ENCODE measurements at places on chromosomes 2 and 18. TPM values are rescaled to one million over a fixed set of nuclear protein-coding genes. Genes with fewer than 3 reads are reported as not detected.
A peak's percentile ranks its signal among the peaks of the same experiment; 100 is the strongest.

The CCDC141 gene
- polyA plus RNA-seq: 0.02 TPM

The TMEM185B gene
- 24.8 TPM for polyA plus RNA-seq

The LNPK gene
- polyA plus RNA-seq: 5.0 TPM

The CD302 gene
- polyA plus RNA-seq: 5.1 TPM

The GNAL gene
- 0.08 TPM for polyA plus RNA-seq

GRCh38 chr2:12700989-12701388, 15.7 kb upstream of the TRIB2 start:
- no peak for DNase-seq

- DNase-seq: no peak
Observed at GRCh38 chr18:61935362-61935761, 42.6 kb upstream of the RNF152 start.

DNA sequence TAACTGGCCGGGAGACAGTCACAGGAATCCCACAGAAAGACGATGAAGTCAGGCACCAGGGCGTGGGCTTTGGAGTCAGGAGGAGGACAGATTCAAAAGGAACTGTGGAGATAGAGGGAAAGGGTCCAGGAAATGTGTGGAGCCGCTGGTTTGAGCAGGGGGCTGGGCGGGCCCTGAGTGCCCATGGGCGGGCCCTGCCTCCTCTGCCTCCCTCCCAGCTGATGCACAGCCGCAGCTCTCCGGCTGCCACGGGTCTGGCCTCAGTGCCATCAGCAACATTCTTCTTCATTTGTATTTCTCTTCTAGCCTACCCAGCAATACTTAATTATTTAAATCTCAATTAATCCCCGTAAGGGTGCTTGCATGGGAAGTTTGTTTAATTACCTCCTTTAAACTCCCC, 432.3 kb downstream of the NBAS start:
- DNase-seq: no peak

GRCh38 chr18:58605027-58606020, 23.6 kb downstream of the ALPK2 start:
- no peak for DNase-seq

GRCh38 chr2:215420471-215420935, 15.4 kb downstream of the FN1 start:
- DNase-seq: no peak

GRCh38 chr2:10297959-10298531, 4.7 kb upstream of the HPCAL1 start:
- peak; percentile 86 for DNase-seq

- DNase-seq: no peak
Observed at GRCh38 chr2:219056896-219057708, 3.6 kb downstream of the IHH start.

GRCh38 chr2:175976391-175977157, 25.5 kb downstream of the LNPK start:
- no peak for DNase-seq

DNA sequence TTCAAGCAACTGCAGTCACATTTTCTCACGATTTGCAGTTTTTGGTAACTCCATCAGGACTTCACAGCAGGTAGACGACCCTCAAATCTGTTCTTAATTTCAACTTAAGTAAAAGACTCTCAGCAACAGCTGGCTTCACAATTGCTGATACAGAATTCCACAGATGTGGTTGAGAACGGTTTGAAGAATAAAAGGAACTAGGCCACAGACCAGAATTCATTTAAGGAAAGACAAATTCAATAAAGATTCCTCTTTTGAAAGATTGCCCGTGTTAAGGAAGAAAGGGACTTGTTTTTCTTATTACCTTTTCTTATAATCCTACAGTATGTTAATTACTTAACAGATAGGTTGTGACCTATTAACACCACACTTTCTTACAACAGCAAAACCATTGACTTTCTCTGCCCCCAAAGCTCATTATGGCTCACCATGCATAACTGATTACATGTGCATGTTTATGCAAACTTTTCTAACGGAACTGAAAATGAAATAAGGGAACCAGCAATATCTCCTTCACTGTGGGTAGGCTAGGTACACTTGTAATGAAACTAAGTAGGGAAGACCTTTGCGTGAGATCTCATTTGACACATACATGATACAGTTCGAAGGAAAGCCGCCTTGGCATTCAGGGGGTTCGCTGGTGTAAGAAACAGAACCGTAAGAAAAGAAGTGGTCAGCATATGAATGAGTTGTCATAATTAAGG, 4.7 kb upstream of the ZNF516 start:
- no peak for DNase-seq

DNA sequence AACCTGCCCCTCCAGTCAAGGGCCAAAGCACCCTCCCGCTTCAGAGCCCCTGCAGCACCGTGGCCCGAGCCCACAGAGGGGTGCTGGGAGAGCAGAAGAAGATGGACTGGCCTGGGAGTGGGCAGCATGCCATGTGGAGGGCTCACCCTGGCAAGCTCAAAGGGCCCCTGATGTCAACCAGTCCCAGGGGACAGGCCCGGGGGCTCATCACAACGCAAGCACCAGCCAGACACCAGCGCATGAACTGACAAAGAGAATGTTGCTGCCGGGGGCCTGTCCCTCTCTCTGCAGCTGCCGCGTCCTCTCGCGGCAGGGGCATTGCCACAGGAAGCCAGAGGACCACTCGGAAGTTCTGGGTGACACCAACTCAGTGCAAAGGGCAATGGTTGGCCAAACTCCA, 30.3 kb upstream of the BIN1 start:
- DNase-seq: no peak

DNA sequence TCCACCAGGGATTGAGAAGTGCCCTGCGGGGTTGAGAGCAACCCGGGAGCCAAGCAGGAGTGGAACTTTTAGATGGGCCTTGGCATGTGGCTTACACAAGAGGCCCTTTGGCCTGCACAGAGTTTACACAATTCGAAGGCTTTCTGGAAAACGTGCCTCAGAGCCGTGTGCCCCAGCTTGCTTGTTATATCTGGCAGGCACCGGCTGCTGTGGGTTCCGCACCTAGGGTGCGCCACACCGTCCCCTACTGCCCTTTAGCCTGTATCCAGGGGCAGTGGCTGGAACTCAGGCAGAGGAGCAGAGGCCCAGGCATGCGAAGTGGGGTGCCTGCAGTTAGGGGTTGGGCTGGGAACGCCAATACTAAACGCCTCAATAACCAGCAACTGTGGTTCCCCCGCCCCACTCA, 32.9 kb upstream of the EDAR start:
- no peak for DNase-seq
